ENCODE measurements at places on chromosomes 1 and 21. TPM values are rescaled to one million over a fixed set of nuclear protein-coding genes. Genes with fewer than 3 reads are reported as not detected.

The FAM177B gene
- total RNA-seq, result not detected

DNA sequence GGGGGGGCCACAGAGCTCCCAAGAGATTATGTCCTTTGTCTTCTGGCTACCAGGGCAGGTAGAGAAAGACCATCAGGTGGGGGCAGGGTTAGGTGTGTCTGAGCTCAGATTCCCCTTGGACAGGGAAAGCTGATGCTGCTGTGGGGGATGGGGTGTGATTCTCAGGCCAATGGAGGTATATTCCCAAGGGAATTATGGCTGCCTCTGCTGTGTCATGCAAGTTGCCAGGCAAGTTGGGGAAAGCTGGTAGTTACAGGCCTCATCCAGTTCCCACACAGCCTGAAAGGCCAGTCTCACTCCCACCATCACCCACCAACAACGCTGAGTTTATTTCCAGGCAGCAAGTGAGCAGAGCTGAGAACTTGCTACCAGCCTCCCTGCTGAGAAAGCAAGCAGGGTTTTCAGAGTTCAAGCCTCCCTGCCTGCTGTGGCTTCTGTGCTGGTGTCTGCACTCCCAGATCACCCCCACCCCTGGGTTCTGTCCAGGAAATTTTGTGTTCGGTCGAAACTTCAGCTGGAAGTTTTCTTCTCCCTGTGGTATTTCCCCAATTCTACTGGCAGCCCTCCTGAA is 21.3 kb downstream of the IFI16 start:
- DNase-seq, result no peak

- no peak for DNase-seq
Measured at GRCh38 chr1:41108696-41109275, 87.3 kb upstream of the SLFNL1 start.

DNA sequence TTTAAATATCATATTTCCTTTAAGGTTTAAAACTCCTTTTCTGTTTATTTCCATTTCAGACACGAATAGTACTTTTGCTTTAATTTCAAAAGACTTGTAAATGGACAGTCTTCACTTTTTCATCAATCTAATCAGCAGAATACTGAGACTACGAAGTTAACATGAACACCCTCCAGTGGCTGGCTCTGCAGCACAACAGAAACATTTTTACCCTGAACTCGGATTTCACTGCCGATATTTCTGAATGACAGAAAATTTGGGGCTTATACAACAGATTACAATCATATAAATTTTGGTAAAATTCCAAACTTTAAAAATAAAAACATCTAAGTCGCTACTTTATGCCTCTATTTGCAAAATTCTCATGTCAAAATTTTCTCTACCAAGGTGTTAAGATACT is 86.2 kb downstream of the AKT3 start:
- DNase-seq, result no peak

- no peak for DNase-seq
Measured at GRCh38 chr1:68516066-68516465, 19.2 kb upstream of the DEPDC1 start.

- no peak for DNase-seq
Measured at GRCh38 chr1:236742421-236743160, 52.5 kb upstream of the MTR start.

DNA sequence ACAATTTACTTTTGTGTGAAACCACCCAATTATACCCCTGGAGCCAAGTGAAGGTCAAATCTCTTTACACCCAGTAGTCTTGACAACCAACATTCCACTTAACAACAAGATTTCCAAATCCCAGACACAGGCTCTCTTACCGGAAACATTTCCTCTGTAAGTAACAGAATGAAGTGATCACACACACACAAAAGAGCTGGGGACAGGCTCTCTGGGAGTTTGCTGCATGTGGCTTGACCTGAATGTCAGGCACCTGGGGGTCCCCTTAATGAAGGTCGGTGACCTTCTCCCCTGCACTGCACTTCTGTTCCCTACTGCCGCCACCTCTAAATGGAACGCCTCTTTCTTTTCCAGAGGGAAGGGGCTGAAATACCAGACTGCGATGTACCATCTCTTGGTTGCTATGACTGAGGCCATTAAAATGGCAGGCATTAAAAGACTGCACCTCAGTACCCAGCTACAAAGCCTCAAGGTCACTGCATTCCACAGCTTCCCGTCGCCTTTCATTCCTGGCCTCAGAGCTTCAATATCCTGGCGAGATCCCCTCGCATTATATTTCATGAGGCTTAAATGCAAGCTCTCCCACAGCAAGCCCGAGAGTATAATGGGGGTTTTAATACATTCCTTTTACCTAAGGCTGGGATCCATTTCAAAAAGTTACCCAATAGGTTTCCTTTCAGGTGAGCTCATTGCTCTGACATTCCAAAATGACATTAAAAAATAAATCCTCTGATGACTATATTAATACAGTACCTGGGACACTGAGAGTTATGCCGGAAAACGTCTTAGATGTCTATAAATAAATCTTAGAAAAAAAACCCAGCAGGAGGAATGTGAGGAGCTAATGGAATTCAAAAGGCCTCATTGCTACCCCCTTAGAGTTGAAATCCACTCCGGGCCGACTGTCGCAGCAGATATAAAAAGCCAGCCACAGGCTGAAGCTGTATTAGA is 90.9 kb upstream of the DIRAS3 start:
- no peak for DNase-seq

The TEKT2 gene
- total RNA-seq, result not detected

DNA sequence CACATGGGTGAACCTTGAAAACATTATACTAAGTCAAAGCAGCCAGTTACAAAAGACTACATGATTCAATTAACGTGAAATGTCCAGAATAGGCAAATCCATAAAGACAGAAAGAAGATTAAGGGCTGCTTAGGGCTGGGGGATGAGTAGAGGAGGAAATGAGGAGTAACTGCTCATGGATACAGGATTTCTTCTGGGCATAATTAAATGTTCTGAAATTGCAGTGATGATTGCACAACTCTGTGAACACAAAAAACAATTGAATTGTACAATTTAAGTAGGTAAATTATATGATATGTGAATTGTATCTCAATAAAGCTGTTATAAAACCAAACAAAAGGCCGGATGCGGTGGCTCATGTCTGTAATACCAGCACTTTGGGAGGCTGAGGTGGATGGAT is 52.2 kb downstream of the RERE start:
- DNase-seq, result no peak

The VCAM1 gene
- total RNA-seq, result 6.9 TPM

- DNase-seq, result no peak
Measured at GRCh38 chr1:46705408-46705807, 13.5 kb downstream of the EFCAB14 start.

DNA sequence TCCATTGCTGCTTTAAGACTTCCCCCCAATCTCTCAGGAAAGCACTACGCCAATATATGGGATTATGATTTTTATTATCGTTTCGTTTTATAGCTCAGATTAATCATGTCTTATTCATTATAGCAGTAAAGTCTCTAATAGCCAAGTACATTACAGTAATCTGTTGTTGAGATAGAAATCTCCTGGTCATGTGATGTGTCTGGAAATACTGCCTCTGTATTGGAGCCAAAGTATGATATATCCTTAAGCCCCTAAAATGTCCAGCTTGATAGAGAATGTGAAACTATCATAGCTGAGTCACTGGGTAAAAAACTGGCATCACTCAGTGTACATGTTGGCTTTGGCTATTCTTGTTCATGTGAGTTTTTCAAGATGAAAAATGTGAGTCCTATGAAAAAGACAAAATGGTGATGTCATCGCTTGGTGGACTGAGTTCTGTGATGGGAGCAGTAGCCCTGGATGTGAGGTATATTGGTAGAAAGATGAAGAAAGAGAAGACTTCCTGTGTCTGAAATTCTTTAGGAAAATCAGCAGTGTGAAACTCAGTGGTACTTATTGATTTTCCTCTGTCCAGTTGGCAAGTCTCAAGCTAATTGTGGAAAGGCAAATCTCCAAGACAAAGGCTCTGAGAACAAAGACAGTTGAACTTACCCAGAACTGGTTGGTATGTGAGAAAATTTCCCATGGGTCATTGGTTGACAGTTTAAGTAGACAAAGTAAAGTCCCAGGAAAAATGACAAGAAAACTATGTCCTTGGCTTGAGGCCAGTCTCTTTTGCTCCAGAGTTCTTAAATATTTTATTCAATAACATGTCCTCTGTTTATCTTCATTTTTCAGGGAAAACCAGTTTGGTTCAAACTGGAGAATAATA is 76.2 kb downstream of the BRINP2 start:
- DNase-seq, result no peak

The ZMYND12 gene
- 1.6 TPM for total RNA-seq

DNA sequence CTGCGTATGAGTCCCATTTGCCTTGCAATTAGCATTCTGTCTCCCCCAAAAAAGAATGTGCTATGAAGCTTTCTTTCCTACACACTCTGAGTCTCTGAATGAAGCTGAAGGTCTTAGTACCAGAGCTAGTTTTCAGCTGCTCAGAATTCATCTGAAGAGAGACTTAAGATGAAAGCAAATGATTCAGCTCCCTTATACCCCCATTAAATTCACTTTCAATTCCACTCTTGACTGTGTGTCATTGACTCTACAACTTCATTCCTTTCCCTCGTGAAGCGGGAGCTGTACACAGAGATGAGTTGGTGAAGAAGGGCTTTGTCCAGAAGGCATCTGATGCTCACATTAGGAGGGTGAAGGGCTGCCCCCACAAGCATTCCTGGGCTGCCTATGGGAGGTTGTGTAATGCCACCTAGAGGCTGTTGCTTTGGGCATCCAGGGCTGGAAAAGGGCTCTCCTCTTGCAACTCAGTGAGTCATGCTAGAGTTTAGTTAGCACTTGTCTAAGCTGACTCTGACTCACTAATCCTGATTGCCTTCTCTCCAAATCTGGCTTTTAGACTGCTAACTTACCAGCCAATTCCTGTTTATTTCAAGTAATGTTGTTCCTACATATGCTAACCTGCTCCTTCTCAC is 1.8 kb downstream of the SPRR1B start:
- no peak for DNase-seq

- DNase-seq, result no peak
Measured at GRCh38 chr1:97365026-97365425, 555.8 kb downstream of the DPYD start.

DNA sequence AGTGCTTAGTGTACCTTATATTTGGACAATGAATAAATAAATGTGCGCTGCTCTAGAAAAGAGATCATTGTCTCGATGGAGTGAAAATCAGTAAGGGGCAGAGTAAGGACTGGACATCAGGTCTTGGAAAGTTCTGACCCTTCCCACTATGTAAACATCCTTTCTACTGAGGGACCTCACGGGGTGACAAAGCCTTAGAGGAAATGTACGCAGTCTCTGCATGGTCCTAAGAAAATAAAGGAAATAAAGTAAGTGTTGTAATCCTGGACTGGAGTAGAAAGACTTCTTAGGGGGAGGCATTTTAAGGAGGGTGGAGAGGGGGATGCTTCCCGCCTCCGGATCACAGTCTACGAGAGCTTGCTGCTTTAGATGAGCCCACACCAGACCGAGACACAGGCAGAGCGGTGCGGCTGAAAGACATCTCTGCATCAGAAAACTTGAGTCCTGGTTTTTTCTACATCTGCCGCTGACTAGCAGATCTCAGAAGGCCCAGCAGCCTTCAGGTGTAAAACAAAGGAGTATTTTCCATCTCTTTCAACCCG is 22.3 kb upstream of the GPR137B start:
- peak; percentile 31 for DNase-seq

DNA sequence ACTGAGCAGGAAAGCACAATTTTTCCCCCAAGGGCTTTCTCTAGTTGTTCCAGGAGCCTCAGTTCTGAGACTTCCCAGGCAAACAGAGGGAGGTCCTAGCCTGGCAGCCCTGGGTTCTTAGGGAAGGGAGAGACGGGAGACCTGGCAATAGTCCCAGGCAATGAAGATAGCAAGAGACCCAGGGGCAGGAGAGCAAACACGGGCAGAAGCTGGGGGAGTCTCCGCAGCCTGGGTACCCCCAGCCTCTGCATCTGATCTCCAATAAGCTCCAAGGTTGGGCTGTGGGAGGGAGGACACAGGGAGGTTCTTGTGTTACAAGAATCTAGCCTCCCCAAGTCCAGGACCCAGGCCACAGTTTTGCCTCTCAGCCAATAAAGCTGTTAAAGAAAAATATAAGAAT is 2.4 kb downstream of the BLACAT1 start:
- no peak for DNase-seq

GRCh38 chr1:151774256-151774922 is 11.1 kb upstream of the MRPL9 start:
- no peak for DNase-seq

DNA sequence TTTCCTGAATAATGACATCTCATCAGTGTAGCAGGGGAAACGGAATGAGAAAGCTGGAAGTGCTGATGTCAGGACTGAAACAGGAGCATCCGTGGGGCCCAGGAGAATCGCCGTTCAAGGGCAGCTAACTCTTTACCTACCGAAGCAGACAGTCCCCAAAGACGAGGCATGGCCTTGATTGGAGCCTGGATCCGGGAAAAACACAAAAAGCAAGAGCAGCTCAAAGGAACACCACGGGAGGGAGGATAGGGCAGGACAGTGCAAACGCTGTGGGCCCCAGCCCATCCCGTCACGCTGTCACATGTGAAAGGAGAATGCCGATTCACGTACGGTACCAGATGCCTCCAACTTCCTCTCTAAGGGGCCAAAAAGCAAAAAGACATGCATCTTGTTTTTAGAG is 34.9 kb downstream of the WNT9A start:
- no peak for DNase-seq

GRCh38 chr1:223756806-223757700 is 44.7 kb downstream of the CAPN2 start:
- DNase-seq, result no peak

- no peak for DNase-seq
Measured at GRCh38 chr1:88890791-88891317, 513 bp downstream of the GTF2B start.

GRCh38 chr1:153527023-153527682 is 8.6 kb downstream of the S100A6 start:
- peak; percentile 29 for DNase-seq

DNA sequence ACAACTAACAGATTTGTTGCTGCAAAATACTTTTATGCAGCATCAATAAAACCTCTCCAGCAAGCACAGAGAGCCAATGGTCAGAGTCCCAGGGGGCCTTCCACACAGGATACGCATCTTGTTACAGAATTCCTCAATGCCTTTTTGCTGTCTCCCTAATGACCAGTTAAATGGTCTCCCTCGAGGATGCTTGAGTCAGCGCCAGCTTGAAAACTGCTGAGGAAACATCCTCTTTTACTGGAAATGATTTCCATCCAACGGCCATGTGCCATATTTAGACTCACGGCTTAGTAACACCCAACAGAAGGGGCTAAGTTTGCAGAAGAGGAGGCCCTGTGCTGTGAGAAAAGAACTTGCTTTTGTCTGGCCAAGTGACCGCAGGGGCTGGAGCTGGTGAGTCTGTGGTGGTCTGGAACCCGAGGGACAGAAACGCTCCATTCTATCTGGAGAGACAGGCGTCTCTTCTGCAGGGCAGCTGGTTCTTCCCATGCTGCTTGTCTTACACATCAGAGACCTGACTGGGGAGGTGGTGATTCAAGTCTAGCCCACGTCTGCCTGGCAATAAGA is 496.4 kb downstream of the SETD4 start:
- DNase-seq, result peak; percentile 76

The EPHB2 gene
- 0.81 TPM for total RNA-seq
